GM23248 (cell line): ENCODE measurements at places on chromosomes 3 and 15. TPM values are rescaled to one million over a fixed set of nuclear protein-coding genes. Genes with fewer than 3 reads are reported as not detected.

- DNase-seq, result no peak
- H3K4me3 ChIP-seq, result no peak overlapping the region
- no peaks in the 10 kb centered on the region for H3K36me3 ChIP-seq
- no peak overlapping the region for H3K27ac ChIP-seq
- H3K4me1 ChIP-seq, result no peaks in the 10 kb centered on the region
- no peaks in the 10 kb centered on the region for H3K27me3 ChIP-seq
Observed at GRCh38 chr15:88108991-88109390, 147.5 kb downstream of the NTRK3 start.

GRCh38 chr15:92336419-92336987 is 57.2 kb upstream of the ST8SIA2 start:
- no peak overlapping the region for H3K27ac ChIP-seq
- no peak overlapping the region for H3K4me3 ChIP-seq
- no peaks in the 10 kb centered on the region for H3K36me3 ChIP-seq
- no peaks in the 10 kb centered on the region for H3K4me1 ChIP-seq

DNA sequence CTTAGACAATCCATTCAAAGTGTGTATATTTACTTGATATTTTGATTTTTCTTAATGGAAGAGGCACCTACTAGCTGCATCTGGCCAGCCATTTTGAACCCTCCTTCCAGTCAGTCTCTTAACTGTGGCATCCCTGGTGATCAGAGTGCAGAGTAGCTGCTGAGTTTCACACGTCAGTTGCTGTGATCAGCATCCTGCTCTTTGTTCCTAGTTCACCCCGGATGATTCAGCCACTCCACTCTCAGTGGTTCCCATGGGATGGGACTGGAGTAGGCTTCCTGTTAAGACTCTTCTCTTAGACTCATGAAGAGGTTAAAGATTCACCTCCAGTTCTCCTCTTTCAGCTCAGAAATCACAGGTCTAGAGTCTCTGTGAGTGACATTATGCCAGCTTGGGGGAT is 75.8 kb downstream of the STXBP5L start:
- no peaks in the 10 kb centered on the region for H3K36me3 ChIP-seq
- DNase-seq, result no peak
- H3K27ac ChIP-seq, result no peak overlapping the region
- H3K4me1 ChIP-seq, result no peaks in the 10 kb centered on the region

The TRIM59 gene
- 14.8 and 26.1 TPM in 2 replicates for total RNA-seq

The STARD5 gene
- 7.2 and 9.6 TPM in 2 replicates for total RNA-seq
